Mesenteric fat pad (tissue), 1 donor: ENCODE measurements at places on chromosomes 13 and 19. TPM values are rescaled to one million over a fixed set of nuclear protein-coding genes. Genes with fewer than 3 reads are reported as not detected.

DNA sequence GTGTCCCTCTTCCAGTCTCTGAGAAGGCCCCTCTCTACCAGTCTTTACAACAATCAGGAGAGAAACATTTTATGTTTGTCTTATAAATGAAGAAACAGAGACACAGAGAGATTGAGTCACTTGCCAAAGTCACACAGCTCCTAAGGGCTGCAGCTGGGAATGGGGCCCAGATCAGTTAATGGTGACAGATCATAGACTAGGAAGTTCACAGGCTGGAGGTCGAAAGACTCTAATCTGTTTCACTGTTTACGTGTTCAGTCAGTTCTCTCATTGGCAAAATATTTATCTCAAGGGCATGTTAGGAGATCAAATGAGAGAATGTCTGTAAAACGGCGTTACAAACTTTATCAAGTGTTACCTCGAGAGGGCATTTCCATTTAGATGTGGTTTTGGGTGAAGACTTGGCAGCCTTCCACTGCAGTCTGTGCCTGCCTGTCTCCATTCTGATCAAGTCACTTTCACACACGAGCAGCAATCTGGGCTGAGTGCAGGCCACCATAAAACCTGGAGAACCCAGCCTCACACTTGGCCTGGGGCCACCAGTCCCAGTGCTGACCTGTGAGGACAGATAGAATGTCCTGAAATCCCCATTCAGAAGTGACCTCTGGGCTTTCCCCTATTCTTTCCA is 65.1 kb downstream of the SIAH3 start:
- DNase-seq, result no peak

DNA sequence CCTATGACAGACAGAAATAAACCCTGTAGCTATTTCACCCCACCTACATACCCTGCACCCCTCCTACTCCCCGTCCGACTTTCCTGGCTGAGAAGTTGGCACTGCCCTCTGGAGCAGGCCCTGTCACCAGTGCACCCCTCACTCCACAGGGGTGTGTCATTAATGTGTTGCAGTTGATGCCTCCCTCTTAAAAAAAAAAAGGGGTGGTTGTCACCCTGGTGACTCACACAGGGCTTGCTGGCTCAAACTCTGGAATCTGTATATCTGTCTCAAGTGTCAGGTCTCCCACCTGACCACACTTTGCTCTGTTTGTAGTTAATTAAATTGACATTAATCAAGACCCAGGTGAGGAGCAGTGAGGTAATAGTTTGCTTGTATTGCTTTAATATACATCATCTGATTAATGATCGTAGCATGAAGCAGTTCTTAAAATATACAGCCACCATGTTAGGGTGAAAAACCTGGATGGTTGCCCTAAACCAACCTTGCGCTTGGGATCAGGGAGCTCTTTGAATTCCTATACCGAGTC is 2.0 kb upstream of the GATAD2A start:
- DNase-seq, result no peak

Gene FXYD3
- total RNA-seq, result 1.3 TPM

Gene ZNF526
- total RNA-seq, result 8.1 TPM
